ENCODE measurements at places on chromosomes 4 and X.

DNA sequence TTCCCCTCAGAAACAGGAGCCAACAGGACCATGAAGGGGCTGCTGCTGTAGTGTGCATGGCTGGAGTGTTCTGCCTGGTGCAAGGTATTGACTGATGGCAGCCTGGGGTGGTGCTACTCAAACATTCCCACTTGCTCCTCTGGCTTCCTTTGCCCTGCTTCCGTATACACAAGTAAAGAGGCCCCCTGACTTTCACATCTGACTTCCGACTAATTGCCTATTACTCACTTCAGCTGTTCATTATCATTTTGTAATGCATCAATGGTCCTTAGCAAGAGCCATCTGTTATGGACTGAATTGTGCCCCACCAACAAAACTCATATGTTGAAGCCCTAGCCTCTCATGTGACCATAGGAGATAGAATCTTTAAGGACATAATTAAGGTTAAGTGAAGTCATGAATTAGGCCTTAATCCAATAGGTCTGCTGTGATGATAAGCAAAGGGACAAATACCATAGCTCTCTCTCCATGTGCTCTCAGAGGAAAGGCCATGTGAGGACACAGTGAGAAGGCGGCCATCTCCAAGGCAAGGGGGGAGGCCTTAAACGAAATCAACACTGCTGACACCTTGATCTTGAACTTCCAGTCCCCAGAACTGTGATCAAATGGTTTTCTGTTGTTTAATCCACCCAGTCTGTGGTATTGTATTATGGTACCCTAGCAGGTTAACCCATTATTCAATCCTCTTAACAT, 122.5 kb upstream of the CLNK start:
- DNase-seq: no peak

- no peak for DNase-seq
Observed at GRCh38 chr4:37762294-37762990, 64.0 kb upstream of the PGM2 start.

- no peak for DNase-seq
Observed at GRCh38 chrX:111365770-111366325, 46.1 kb downstream of the DCX start.

DNA sequence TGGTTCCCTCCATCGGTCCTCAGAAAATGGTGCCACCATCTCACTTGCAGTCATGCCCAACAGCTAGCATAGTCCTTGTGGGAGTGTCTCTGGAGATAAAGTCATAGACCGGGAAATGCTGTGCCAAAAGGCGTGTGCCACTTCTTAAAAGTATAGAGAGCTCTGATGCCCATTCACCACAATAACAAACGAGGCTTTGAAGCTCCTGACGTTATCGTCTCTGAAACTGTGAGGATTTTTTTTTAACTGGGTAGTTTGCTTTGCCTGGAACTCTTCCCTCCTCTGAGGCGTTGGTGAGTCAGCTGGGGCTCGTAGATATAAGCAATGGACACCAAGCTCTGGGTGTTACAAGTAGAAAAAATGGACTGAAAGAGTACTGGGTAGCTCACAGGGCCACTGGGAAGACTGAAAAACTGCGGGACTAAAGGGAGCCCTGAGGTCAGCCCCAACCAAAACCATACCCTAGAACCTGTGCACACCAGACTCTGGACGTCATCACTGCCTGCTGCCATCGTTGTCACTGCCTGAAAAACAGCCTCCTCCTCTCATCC, 89.4 kb upstream of the TRIM2 start:
- peak; percentile 94 for DNase-seq

- DNase-seq: no peak
Observed at GRCh38 chrX:47936224-47936939, 67.4 kb downstream of the ZNF182 start.

GRCh38 chr4:15001248-15001868, 923 bp upstream of the CPEB2 start:
- peak; percentile 96 for DNase-seq

DNA sequence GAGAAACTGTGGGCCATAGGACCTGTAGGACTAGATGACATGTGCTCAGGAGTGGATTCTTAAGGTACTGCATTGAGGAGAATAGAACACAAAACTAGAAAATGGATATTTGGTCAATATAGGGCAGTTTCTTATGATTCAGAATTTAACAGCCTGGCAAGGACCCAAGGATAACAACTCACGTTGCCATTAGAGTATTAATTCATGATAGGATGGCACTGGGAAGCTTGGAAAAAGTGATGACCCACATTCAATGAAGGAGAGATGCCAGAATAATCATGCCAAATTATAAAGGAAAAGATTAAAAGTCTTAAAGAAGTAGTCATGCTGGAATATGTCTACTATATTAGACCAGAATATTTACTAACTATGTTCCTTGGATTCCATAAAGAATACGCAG, 594.5 kb downstream of the ANKRD50 start:
- DNase-seq: no peak

DNA sequence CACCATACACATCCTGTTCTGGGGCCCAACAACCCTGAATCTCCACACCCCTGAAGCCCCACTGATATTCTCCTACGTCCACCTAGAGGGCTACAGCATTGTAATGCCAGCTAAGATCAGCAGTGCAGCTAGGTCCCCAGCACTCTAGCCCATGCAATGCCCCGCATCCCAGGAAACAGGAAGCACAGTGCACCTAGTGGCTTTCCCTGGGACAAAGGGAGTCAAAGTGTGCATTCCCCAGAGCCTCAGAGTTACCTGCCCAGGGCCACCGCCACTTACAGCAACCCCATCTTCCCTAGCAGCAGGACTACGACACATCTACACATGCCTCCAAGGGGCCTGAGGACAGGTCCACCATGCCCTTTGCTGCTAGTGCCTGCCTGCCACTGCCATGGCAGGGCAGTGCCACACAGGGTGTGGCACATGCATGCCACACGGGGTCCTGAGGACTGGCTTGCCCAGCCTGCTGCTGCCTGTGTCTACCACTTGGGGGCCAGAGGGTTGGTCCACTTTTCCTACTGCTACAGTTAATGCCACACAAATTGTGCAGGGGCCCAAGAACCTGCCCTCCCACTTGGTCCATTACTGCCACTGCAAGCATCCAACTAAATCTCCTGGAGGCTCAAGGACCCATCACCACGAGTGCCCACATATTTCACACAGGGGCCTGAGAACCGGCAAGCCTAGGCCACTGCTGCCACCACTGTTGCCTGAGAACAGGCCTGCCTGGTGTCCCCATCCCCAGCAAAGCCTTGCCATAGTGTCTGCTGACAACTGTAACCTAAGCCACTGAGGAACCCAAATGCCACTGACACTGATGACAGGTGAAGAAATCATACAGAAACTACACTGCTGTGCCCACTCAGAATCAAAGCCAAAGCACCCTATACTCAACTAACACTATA, 23.7 kb downstream of the TLR6 start:
- DNase-seq: no peak

- no peak for DNase-seq
Observed at GRCh38 chr4:144809056-144809640, 163.2 kb downstream of the HHIP start.

DNA sequence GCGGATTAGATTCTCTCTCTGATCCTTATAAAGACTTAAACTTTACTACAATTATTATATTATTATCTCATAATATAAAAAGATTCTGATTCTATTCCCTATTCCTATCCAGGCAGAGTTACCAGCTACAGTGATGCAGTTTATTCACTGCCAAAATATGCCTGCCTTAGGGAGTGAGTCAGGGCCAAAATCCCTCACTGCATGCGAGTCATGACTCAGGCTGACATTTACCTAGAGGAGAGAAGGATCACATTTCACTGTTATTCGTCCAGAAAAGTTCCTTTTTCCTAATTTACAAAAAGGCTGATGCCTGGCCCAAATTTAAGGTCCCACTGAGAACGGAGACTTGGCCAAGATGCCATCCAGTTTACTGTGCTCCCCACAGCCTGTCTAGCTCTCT, 168.5 kb upstream of the LDB2 start:
- peak; percentile 19 for DNase-seq

DNA sequence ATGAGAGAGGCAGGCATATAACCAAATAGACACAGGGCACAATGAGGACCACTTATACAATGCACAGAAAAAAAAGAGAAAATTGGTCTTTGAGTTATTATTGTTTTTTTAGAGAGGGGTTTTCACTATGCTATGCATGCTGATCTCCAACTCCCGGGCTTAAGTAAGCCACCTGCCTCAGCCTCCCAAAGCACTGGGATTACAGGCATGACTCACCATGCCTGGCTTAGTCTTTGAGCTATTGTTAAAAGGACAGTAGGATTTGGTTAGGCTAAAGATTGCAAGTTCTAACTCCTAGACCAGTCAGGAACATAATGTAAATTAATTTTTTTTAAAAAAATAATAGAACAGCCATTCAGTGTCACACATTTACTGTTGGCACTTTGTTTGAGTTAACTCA, 340.1 kb downstream of the GPAT3 start:
- no peak for DNase-seq

- DNase-seq: peak; percentile 11
Observed at GRCh38 chrX:100946299-100946927, 17.7 kb upstream of the XKRX start.

DNA sequence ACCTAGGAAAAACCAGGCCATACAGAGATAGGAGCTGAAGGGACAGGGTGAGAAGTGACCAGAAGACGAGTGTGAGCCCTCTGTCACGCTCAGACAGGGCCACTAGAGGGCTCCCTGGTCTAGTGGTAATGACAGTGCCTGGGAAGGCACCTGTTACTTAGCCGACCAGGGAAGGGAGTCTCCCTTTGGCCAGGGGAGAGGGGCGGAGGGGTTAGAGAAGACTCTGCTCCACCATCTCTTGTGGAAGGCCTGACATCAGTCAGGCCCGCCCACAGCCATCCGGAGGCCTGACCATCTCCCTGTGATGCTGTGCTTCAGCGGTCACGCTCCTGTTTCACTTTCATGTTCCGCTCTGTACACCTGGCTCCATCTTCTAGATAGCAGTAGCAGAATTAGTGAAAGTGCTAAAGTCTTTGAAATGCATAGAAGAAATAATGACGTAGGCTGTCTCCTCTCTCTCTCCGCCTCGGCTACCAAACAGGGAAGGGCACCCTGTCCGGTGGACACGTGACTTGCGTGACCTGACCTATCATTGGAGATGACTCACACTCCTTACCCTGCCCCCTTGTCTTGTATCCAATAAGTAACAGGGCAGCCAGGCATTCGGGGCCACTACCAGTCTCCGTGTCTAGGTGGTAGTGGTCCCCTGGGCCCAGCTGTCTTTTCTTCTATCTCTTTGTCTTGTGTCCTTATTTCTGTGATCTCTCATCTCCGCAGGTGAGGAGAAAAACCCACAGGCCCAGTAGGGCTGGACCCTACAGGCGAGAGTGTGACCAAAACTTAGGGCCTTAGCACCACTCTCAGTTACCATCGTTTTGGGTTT, 26.7 kb downstream of the HTT-AS start:
- DNase-seq: no peak

DNA sequence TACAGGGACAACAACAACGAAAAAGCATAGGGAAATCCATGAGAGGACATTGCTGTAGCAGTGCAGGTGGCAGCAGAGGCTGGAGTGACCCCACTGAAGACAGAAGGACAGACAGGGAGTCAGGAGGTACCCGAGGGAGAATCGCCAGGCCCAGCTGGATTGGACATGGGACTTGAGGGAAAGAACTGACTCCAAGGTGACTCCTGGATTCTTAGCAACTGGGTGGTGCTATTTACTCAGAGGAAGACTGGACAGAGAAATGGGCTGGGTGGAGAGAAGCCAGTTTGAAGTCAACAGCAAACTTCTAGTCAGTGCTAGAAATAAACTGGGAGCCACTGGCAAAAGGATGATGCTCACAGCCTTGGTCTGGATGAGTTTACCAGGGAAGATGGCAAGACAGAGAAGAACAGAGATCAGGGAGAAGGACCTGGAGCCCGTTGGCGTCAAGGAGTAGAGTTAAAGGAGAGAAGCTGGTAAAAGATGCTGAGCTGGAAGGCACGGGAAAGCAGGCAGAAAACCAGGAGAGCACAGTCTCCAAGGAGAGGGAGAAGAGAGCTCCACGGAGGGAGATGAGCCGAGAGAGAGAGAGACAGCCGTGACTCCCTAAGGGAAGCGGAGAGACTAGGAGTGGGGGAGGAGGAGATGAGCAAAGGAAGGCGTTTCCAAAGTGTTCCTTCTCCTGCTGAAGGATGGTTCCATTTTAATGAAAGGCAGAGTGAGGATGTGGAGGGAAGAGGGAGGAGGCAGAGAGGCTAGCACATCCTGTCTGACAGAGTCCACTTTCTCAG, 119.4 kb downstream of the AFAP1 start:
- no peak for DNase-seq
